LHCN-M2 (cell line): ENCODE measurements at places on chromosomes 7 and 10. TPM values are rescaled to one million over a fixed set of nuclear protein-coding genes. Genes with fewer than 3 reads are reported as not detected.

The STOX1 gene
- 0.57 and 0.58 TPM in 2 replicates for total RNA-seq

GRCh38 chr7:112266141-112266540 is 59.6 kb downstream of the ZNF277 start:
- DNase-seq = no peak

The OPN4 gene
- total RNA-seq = not detected in 2 replicates

- no peak for DNase-seq
Observed at GRCh38 chr10:113506476-113506875, 46.4 kb upstream of the HABP2 start.
